ENCODE measurements at places on chromosomes 4 and X.

DNA sequence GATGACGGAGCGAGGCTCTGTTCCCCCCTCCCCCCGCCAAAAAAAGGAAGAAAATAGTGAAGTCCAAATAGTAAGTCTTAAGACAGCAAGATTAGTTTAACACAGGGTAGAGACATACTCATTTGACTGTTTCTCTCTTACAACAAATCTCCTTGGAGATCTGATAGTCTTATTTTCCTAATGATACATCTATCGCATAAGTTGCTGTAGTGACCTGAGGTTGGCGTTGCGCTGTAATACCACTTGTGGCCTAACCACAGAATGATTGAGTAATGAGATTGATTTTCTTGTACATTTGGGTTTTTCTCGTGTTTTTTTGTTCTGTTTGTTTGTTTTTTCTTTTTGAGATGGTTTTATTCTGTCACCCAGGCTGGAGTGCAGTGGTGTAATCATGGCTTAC is 27.2 kb downstream of the OCIAD1 start:
- DNase-seq = no peak

GRCh38 chrX:85622635-85623034 is 243.2 kb upstream of the POF1B start:
- DNase-seq = no peak

- no peak for DNase-seq
These were observed 125.4 kb upstream of the CXorf66 start for GRCh38 chrX:140090800-140091124.

- no peak for DNase-seq
These were observed 23.4 kb upstream of the RHOH start for GRCh38 chr4:40173470-40173875.

- no peak for DNase-seq
These were observed 385.3 kb downstream of the ARHGAP24 start for GRCh38 chr4:85860066-85860740.

- no peak for DNase-seq
These were observed 11.3 kb downstream of the TIMP1 start for GRCh38 chrX:47593522-47593921.

- DNase-seq = no peak
These were observed 52.1 kb downstream of the NPY5R start for GRCh38 chr4:163395758-163396157.

DNA sequence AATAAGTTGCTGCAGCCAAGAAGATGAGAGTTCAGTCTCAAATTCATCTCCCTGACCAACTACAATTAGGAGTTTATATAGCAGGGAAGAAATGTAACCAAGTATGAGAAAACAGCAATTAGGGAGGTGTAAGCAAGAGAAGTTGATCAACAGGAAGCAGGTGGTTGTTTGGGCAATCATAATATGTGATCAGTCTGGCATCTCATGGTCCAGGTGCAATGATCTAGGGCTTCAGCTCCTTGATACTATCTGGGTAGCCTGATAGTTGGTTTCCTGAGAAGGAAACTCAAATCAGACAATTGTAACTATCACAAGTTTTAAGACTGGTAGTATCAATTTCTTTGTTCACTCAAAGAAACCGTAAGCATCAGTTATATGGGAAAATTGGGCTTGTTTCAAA is 1574.3 kb upstream of the PABPC4L start:
- no peak for DNase-seq

DNA sequence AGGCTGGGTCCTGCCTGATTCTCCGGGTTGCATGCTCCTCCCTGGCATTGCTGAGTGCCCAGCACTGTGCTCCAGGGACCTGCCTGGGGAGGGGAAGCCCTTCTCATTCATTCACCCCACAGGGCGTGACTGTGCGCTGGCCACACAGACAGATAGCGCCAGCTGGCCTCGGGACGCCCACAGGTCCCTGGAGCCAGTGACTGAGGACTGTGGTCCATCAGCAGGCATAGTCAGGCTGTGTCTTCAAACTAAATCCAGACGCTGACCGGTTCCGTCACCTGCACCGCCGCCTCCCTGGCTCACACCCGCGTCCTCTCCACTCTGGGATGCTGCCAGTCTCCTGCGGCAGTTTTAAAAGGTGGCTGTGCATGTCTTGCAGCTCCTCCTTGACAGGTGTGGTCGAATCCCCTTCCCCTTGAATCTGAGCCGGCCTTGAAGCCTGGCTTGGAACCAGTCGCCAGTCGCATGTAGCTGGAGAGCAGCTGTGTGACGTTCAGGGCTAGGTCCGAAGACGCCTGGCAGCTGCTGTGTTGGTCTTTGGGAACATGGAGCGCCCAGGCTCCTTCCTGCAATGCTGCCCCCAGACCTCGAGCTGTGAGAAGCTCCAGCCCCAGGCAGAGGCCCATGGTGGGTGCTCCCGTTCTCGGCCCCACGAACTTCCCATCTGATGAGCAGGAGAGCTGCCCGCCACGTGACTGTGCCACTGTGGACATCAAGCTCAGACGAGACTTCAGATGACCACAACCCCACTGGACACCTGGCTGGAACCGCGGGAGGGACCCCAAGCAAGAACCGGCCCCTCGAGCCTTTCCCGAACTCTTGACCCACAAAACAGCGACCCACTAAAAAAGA is 94.1 kb downstream of the ADRA2C start:
- no peak for DNase-seq

GRCh38 chr4:109699553-109700225 is 3.6 kb downstream of the CASP6 start:
- no peak for DNase-seq

- DNase-seq = no peak
These were observed 493 bp upstream of the UCHL1 start for GRCh38 chr4:41256131-41256739.

DNA sequence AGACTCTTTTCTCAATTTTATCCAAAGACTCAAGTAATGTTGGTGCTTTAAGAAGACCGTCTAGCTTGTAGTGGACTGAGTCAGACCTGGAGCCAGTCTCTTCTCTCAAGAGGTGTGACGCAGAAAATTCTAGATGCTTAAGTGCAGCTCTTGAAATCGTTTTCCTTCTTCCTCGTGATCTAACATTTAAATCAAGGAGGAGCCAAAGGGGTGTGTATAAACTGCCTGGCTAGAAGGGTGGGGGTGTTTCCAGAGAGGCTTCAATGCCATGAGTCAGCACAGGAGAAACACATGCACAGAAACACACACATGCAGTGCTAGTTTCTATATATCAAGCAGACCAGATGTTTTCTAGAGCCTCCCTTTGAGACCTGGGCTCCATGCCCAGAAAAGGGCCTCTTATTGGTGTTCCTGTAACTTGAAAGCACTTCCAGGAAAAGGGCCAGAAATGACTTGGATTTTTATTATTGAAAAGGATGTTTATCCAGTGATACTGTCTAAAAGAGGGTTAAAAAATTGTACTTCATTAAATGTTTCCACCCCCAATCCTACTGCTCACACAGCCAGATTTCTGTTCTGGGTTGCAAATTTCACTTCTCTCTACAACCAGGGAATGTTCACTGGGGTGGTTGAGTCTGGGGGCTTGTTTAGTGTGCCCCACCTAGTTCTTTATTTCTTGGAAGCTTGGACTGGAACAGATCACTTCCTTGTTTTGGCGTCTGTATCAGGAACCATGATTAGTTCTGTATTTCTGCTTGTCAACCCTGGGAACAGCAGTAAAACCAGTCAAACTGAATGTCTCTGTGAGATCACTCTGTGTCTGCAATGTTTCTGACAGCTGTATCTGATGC is at the start of gene CLIC2:
Gene CLIC2 (minus strand): TSS at position 129 of the 851 bp plus-strand sequence. CDS start 187 bp downstream, outside the sequence.
- peak; percentile 0 for DNase-seq

DNA sequence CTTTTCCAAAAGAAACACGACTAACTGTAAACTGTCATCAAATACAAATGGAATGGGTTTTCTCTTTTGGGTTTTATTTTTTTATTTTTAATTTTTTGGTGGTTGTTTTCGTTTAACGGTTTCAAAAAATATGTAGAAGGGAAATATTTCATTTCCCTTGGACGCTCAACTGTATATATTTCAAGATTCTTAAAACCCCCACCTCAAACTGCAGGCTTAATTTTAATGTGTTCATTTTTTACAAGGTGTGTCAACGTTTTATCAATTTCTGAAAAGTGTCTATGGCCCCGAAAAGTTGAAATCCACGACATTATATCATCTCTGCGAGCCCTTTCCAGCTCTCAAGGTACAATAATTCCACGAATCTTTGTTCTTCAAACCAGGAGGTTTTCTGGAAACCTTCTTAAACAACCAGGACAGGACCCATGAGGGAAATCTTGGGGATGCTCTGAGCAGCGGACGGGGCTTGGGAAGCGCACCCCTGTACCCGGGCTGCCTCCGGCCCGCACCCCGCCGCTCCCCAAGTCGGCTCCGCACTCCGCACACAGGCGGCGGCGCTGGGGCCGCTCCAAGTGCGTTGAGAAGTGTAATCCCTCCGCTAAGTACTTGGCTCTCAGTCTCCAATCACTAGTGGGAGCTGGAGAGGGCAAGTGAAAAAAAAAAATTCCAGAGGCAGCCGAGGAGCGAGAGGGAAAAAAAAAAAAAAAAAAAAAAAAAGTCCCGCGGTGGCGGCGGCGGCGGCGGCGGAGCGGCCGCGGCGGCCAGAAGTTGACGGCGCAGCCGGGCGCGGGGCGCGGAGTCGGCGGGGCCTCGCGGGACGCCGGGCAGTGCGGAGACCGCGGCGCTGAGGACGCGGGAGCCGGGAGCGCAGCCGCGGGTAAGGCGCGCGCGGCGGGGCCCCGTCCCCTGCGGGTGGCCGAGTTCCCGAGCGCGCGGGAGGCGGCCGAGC is at the start of gene BMPR1B:
Gene BMPR1B (plus strand): TSS at position 764 of the 949 bp plus-strand sequence. CDS start 346,470 bp downstream, outside the sequence.
- DNase-seq = no peak

DNA sequence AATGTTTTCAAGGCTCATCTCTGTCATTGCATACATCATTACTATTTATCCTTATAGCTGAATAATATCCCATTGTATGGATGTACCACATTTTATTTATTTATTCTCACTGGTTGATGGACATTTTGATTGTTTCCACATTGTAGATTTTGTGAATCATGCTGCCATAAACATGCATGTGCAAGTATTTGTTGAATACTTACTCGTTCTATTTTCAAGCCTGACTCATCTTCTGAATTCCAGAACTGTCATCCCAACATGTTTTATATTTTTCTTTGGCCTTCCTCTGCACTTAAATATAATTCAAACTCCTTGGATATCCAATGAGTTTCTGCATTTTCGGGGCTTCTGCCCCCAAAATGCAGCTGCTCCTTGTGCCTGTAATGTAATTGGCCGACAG is 77.6 kb downstream of the MXRA5 start:
- DNase-seq = no peak

Data from T-helper 2 cell (primary cell).